ENCODE measurements at places on chromosomes 16 and 17. TPM values are rescaled to one million over a fixed set of nuclear protein-coding genes. Genes with fewer than 3 reads are reported as not detected.

DNA sequence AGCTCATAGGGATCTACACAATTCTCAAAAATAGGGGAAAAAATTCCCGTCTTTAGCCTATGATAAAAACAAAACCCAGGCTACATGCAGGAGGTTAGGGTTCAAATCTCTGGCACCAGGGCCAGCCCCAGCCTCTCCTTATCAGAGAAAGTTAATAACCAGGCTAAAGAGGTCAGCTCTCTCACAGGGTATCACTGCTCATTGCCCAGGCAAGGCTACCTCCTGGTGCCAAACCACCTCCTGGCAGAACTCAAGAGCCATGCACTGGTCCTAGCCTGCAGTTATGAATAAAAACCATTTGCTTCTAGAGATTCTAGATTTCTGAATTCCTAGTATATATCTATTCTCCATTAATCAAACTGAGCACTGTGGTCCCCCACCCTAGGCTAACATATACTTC, 65.8 kb downstream of the CREBBP start:
- DNase-seq, result no peak

DNA sequence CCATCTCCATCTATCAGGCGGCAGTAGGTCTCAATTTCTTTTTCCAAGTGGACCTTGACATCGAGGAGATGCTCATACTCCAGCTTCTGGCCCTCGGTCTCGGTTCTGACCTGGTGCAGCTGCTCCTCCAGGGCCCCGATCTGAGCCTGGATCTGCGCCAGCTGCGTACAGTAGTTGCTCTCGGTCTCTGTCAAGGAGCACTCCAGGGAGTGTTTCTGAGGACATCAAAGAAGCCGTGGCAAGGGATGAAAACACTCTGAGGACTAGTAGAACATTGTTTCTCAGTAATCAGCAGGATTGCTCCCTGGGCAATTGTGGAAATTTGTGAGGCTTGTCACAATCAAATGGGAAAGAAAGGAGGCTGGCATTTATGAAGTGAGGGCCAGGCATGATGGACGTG, 5.9 kb downstream of the KRT28 start:
- no peak for DNase-seq

GRCh38 chr17:65529040-65529633, 32.3 kb downstream of the AXIN2 start:
- no peak for DNase-seq

GRCh38 chr17:74052993-74053711, 150.3 kb upstream of the RPL38 start:
- no peak for DNase-seq

- DNase-seq, result no peak
These were observed 43.6 kb downstream of the TEX14 start for GRCh38 chr17:58648236-58648635.

GRCh38 chr16:23502466-23502865, 7.8 kb downstream of the GGA2 start:
- no peak for DNase-seq

DNA sequence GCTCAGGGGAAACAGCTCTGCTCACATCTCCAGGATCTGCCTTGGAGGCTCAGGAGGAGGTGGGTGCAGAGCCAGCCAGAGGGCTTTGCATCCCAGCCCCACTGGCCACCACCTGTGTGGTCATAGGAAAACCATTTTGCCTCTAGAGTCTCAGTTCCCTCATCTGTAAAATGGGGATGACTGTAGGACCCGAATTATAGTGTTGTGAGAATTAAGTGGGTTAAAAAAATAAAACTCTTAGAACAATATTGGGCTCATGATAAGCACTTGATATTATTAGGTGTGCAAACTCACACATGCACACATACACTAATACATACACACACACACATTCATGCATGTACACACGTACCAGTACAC, 19.4 kb upstream of the JPH3 start:
- DNase-seq, result no peak

DNA sequence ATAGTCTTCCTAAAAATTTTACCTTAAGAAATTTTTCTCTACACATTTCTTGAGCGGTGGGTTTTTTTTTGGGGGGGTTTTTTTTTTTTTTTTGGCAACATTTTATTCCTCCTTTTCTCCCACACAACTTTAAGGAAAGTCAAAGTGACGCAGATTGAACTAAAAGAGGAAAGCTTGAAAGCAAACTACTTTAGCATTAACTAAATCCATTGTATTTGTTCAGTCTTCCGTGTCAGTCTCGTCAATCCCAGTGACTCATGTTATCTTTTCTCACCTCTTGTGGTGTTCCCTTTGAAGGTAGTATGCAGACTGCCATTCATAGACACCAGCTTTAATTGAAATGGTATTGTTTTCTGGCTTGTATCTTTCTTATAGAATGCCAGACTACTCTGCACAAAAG, 39.3 kb downstream of the TADA2A start:
- no peak for DNase-seq

- no peak for DNase-seq
These were observed 463.6 kb downstream of the MAF start for GRCh38 chr16:79136955-79137354.

- no peak for DNase-seq
These were observed 6.2 kb downstream of the MAP3K14 start for GRCh38 chr17:45310380-45311324.

GRCh38 chr17:77208217-77208808, 67.5 kb downstream of the SEC14L1 start:
- DNase-seq, result peak; percentile 59

GRCh38 chr16:87062569-87063442, 254.4 kb downstream of the C16orf95 start:
- DNase-seq, result peak; percentile 67

TMIGD1 gene
- total RNA-seq, result not detected

CLEC18B gene
- total RNA-seq, result not detected

SDR42E2 gene
- total RNA-seq, result not detected

ORC6 gene
- 13.1 TPM for total RNA-seq

CCL4L2 gene
- not detected for total RNA-seq

KRTAP4-3 gene
- not detected for total RNA-seq

GSDMA gene
- not detected for total RNA-seq

GRIN2A gene
- under 0.01 TPM for total RNA-seq

All from IMR-90 (cell line).